ENCODE measurements at places on chromosomes 6 and 20.

GRCh38 chr20:32823078-32823477 is 3.3 kb downstream of the MAPRE1 start:
- peak; percentile 37 for DNase-seq

DNA sequence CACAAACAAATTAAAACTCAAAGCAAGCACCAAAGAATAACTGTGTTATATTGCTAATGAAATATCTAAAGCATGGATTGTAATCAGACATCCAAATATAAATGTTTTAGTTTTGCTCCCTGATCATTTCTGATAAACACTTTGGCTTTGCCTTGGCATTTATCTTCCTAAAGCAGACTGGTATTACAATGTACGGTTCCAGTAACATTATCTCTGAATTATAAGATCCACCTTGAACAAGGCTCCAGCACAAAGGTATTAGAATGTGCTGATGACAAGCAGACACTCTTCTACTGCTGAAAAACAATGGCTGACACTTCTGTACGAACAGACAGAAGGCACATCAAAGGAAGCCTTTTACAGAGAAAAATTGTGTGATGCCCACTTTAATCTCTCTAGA is 74.6 kb downstream of the INSM1 start:
- no peak for DNase-seq

DNA sequence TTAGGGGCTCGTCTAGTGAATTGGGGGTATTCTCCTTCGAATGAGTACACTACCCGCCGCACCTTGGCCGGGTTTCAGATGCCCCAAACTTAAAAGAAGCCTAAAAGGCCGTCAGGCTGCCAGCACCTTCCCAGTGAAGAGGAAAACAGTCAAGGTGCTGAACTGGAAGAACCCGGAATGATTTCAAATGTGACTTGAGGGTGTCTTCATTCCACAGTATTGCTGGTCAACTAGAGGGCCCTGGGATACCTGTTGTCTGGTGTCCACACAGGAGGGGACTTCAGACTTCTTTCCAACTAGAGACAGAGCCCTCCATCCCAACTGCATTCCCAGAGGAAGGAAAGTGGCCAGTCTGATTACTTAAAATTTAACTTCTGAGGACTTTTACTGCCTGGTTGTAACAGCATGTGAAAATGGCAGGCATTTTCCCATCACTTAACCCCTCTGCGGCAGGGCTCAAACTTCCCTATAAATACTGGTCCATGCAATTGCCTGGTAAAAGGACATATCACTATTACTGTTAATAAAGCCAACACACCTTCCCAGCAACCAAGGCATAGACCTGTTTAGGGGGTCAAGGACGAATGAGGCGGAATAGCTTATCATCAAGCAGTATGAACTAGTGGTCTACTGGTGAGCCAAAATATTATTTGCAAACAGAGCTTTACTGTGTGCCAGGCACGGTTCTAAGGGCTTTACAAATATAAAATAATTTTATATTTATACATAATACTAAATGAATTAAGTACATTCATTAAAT is 651 bp upstream of the SAMHD1 start:
- DNase-seq, result no peak

- DNase-seq, result no peak
Measured at GRCh38 chr20:38110525-38111178, 54.4 kb downstream of the TGM2 start.

- no peak for DNase-seq
Measured at GRCh38 chr6:68649669-68650068, 14.6 kb downstream of the ADGRB3 start.

All from stimulated activated CD4-positive, alpha-beta T cell treated with anti-CD3 and anti-CD28 coated beads, Interleukin-1b, Interleukin-23, amount 100 ng/mL, for 48 hours (primary cell).